ENCODE measurements at places on chromosomes 7 and 10.
A peak's percentile ranks its signal among the peaks of the same experiment; 100 is the strongest.

- peak; percentile 42 for DNase-seq
These were observed 23.5 kb downstream of the ABLIM1 start for GRCh38 chr10:114634609-114634979.

DNA sequence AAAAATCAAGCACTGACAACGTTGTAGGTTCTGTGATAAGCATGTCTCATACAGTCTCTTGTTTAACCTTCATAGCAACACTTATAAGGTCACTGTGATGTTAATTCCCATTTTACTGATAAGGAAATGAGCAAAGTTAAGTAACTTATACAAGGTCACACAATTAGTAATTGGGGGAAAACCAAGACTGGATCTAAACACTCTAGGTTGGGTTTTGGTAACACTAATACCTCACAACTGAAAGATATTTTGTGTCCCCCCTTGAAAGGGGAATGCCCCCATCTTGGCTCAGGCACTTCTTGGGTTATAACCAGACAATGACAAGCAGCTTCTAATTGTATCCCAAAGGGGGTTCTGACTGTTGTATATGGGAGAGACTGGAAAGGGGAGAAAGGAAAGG lies 36.0 kb upstream of the ABCB4 start:
- DNase-seq = no peak

- DNase-seq = no peak
These were observed 752 bp downstream of the DRGX start for GRCh38 chr10:49394933-49395740.

- no peak for DNase-seq
These were observed 30.2 kb upstream of the NME8 start for GRCh38 chr7:37817996-37818720.

DNA sequence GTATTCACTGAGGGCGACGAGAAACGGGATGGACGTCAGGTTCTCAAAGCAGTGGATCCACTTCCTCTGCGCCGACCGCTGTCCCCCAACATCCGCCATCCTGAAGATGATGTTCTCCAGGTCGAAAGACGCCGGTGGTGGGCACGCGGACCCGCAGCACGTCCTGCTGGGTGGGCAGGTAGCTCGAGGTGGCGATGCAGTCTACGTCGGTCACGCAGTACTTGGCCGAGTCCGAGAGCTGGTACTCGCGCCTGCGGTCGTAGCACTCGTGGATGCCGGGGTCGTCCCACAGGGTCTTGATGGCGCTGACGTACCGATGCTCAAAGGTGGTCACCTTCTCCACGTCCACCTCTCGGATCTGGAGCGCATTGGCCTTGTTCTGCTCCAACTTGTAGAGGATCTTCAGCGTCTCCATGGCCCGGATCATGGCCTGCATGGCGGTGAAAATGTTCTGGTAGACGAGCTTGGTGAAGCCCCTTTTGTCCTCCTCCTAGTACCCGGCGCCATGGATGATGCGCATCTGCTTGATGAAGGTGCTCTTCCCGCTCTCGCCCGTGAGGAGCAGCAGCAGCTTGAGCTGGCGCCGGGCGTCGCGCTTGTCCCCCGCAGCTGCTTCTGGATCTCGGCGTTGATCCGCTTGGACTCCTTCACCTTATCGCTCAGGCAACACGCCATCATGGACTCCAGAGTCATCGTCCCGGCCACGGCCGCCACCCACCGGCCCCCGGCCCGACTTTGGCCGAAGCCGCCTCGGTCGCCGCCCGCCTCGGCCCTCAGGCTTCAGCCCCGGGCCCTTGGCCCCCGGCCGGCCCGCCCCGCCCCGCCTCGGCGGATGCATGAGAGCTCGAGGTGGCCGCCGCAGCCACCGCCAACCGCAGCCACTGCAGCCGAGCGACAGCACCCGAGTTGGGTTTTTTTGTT lies 122.9 kb upstream of the KCTD7 start:
- DNase-seq = no peak

DNA sequence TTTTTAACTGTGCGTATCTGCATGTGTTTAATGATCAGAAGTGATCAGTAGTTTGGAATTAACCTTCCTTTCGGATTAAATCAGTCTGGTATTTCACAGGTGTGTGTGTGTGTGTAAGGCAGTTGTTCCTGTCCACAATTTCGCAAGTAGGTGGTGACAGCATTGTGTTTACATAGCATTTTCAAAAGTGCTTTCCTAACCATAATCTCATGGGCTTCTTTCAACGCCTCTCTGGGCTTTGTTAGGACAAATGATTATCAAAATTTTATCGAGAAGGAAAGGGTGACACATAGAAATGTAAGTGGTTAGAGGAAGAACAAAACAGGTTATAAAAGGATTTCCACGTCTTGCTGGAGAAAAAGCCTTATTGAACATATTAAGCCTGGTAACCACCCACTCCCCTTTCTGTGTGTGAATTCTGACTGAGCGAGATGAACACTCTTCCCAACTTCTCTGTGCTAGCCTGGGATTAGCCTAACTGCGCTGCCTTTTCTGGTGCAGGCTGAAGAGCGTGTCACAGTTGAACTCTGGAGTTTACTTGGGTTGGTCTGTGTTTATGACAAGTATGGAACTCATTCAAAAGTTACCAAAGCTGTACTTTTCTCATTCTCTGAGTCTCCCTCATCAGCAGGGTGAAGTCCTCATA lies 292.3 kb upstream of the PITRM1 start:
- DNase-seq = no peak

GRCh38 chr7:78406531-78406930 lies 608.0 kb downstream of the PHTF2 start:
- DNase-seq = no peak

DNA sequence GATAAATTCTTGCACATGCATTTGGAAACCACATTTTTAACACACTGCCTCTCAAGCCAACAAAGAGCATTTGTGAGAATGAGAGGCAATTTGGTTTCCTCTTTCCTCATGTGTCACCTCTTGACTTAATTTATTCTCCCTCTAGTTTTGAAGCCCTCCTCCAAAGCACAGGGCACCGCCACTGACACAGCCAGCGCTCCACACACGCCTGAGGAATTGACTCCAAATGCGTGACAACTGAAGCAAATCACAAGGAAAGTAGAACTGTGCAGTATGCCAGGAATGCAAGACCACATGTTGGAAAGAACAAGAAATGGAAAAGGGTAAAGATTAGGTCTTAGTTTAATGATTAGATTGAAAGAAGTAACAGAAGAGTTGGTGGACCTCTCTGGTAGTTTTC lies 173.3 kb downstream of the LSM5 start:
- DNase-seq = no peak

DNA sequence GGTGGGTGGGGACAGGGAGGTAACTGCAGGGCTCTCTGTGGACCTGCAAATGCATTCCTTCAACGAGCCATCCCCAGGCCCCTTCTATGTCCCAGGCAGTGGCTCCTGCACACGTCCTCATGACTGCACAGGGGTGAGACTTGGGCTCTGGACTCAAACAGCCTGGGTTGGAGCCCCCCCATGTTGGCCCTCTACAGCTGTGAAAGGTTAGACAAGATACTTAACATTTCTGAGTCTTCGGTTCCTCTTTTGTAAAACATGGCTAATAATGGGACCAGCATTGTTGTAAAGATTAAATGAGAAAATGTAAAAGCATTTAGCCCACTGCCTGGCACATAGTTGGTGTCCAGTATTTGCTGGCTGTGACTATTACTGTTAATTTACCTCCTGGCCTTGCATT lies 41.8 kb downstream of the CHST3 start:
- DNase-seq = no peak

Measured in NCI-H446 treated with DMSO at 0.1 percent for 48 hours (cell line).